Thoracic aorta (tissue), 2 donors: ENCODE measurements at places on chromosomes 11 and 22. TPM values are rescaled to one million over a fixed set of nuclear protein-coding genes. Genes with fewer than 3 reads are reported as not detected.

The CEP126 gene
- total RNA-seq: 13.0 TPM

GRCh38 chr11:2443881-2444820 lies at the start of gene TRPM5:
TSS of gene TRPM5 (minus strand) at chr11:2444514. CDS start at chr11:2423036, 21,478 bp downstream.
- H3K4me3 ChIP-seq: peak within 1 kb of the TSS; percentile 64
- no peaks in the 10 kb centered on the region for H3K27me3 ChIP-seq
- H3K27ac ChIP-seq: no peak within 1 kb of the TSS

GRCh38 chr11:13525257-13525656 lies 29.5 kb upstream of the PTH start:
- no peaks in the 10 kb centered on the region for H3K36me3 ChIP-seq
- H3K4me3 ChIP-seq: no peak overlapping the region
- H3K4me1 ChIP-seq: no peaks in the 10 kb centered on the region

The NAALADL1 gene
- total RNA-seq: 25.8 TPM

DNA sequence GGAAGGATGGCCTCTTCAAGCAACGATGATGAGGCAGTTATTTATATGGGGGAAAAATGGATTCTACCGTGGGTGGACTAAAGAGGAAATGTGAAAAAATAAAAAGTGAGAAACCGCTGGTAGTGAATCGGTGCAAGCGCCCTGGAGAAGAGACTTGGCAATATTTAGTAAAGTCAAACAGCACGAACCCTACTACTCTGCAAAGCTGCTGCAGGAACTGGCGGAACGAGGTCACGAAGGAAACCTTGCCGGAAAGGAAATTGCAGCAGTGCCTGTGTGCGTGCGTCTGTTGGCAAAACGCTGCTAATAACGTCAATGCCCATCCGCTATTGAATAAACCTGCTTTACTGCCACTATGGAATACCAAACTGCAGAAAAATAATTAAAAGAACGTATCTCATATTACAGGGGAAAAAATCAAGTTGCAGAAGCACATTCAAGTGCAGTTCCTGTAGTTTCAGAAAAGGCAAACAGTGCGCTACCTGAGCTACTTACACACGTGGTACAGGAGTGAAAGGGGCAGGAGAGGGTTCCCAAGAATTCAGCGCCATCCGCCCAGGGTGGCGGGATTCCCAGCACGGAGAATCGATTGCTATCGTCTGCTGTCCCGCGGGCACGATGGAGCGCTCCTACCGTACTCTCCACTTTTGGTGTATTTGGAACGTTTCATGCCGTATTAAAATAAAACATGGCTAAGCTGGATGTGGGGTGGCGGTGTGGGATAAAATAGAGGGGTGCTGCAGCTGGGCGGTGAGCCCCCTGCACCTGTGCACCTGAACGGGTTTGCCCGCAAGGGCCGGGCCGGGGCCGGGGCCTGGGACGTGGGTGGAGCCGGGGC lies 585 bp upstream of the NADSYN1 start:
- DNase-seq: no peak
- peak overlapping the region; percentile 59 for H3K27ac ChIP-seq
- no peaks in the 10 kb centered on the region for H3K27me3 ChIP-seq
- H3K36me3 ChIP-seq: peaks cover 24% of the 10 kb centered on the region

GRCh38 chr11:47514825-47515647 lies 37.9 kb downstream of the CELF1 start:
- H3K27me3 ChIP-seq: no peaks in the 10 kb centered on the region
- H3K4me1 ChIP-seq: peaks cover 77% of the 10 kb centered on the region
- H3K4me3 ChIP-seq: no peak overlapping the region

DNA sequence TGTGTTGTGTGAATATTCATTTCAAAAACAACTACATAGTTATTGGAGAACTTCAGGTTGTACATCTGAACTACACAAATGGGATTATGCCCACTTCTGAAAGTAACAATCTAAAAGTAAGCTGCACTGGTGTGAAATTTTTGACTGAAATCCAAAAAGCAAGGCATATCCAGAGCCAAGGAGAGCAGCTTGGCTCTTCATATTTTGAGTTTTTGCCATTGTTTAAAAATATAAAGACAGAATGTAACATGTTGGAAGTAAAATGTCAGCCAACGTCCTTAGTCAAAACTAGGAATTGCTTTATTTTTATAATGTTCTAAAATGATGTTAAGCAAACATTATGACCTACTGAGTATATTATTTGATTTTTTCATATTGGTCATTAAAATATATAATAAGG lies 45.8 kb upstream of the NOX4 start:
- H3K4me1 ChIP-seq: peaks cover 18% of the 10 kb centered on the region
- H3K27ac ChIP-seq: peak overlapping the region; percentile 42
- H3K36me3 ChIP-seq: no peaks in the 10 kb centered on the region
- no peak for DNase-seq
- no peaks in the 10 kb centered on the region for H3K27me3 ChIP-seq

- H3K4me1 ChIP-seq: peaks cover 14% of the 10 kb centered on the region
- peak overlapping the region; percentile 89 for H3K27ac ChIP-seq
- DNase-seq: peak; percentile 28
- H3K27me3 ChIP-seq: no peaks in the 10 kb centered on the region
These were observed 57.4 kb downstream of the CLMP start for GRCh38 chr11:123137431-123138224.

The SYCE3 gene
- total RNA-seq: not detected

- H3K27me3 ChIP-seq: no peaks in the 10 kb centered on the region
- peaks cover 8% of the 10 kb centered on the region for H3K4me1 ChIP-seq
- no peak overlapping the region for H3K27ac ChIP-seq
- H3K4me3 ChIP-seq: no peak overlapping the region
- no peak for DNase-seq
These were observed 198.5 kb upstream of the CTSC start for GRCh38 chr11:88535916-88536547.

- no peaks in the 10 kb centered on the region for H3K27me3 ChIP-seq
- H3K4me1 ChIP-seq: no peaks in the 10 kb centered on the region
- H3K4me3 ChIP-seq: peak overlapping the region; percentile 65
- H3K36me3 ChIP-seq: no peaks in the 10 kb centered on the region
- DNase-seq: no peak
These were observed 26.2 kb downstream of the OR2AG2 start for GRCh38 chr11:6745465-6746015.

- no peaks in the 10 kb centered on the region for H3K36me3 ChIP-seq
- H3K27ac ChIP-seq: no peak overlapping the region
- H3K4me3 ChIP-seq: no peak overlapping the region
- H3K4me1 ChIP-seq: no peaks in the 10 kb centered on the region
- no peaks in the 10 kb centered on the region for H3K27me3 ChIP-seq
These were observed 1375.9 kb upstream of the RAG2 start for GRCh38 chr11:37973941-37974340.

DNA sequence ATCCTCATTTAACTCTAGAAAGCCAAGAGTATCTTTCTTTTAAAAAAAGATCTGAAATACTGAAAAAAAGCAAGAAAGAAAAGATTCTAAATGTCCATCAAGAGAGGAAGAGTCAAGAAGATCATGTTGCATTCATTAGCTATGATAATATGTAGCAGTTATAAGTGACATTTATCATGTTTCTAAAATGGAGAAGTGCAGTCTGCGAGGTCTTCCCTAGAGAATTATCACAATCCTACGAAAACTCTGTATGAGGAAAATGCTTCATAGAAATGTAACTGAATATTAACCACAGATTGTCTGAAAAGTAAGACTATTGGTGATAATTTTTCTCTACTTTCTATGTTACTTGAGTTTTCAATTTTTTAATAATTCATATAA lies 77.4 kb upstream of the USP47 start:
- H3K4me1 ChIP-seq: no peaks in the 10 kb centered on the region
- H3K4me3 ChIP-seq: no peak overlapping the region
- no peaks in the 10 kb centered on the region for H3K27me3 ChIP-seq

DNA sequence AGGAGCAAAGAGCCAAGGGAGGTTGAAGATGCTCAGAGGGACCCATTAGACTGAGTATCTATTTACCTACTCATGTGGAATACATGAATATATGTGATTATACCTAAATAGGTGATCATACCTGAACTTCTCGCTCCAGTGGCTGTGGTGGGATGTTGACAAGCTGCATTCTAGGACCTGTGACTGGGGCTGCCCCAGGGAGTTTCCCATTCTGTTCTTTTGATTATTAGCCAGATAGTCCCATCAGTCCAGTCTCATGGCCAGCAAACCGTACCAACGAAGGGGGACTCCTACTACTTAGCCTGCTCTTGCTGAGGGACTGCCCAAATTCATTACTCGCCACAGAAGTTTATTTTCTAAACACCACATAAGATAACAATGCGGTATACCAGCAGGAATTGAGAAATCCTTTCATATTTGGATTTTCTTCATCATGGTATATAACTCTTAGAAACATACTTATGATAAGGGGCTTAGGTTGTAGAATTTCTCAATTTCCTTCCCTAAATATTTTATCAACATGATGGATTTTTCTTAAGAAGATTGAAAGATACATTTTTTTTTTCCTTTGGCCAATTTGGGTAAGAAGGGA lies 273.9 kb downstream of the NTM start:
- no peaks in the 10 kb centered on the region for H3K4me1 ChIP-seq
- no peak overlapping the region for H3K27ac ChIP-seq
- H3K36me3 ChIP-seq: no peaks in the 10 kb centered on the region
- no peak overlapping the region for H3K4me3 ChIP-seq

The SELENOO gene
- total RNA-seq: 41.0 TPM

The LGR4 gene
- total RNA-seq: 48.6 TPM

DNA sequence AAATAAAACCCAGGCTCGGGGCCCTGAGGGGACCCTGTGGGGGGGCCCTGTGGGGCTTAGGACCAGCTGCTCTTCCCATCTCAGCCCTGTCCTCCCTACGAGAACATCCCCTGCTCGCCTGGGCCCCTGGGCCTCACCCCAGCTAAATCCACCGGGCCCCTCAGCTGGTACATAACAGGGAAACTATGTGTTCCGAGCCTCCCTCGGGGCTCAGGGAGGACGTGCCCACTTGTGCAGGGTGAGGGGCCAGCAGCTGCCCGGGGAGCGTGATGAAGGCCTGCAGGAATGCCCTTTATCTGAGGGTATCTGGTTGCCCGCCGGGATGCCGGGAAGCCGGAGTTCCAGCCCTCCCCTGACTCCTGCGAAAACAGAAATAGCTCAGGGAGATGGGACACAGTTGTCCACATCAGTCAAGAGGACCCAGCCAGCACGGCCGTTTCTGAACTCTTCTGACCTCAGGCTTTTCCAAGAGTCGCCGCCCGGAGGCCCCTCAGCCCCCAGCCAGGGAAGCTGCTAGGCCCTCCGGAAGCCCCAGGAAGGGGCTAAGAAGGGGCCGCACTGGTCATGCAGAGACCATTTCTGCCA lies 20.6 kb downstream of the MRPL23 start:
- no peak overlapping the region for H3K27ac ChIP-seq
- no peaks in the 10 kb centered on the region for H3K36me3 ChIP-seq
- H3K4me3 ChIP-seq: no peak overlapping the region
- no peak for DNase-seq

DNA sequence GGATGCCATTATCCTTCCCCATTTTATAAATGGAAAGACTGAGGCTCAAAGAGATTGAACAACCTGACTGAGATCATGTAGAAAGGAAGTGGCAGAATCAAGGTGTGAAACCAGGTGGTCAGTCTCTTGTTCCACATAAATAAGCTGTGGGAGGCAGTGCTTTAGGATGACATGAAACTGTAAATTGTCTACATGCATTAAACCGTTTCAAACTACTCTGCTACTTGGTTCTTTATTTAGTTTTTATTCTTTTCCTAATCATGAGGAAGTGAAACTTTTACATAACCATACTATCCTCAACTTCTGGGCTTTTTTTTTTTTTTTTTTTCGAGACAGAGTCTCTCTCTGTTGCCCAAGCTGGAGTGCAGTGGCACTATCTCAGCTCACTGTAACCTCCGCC lies 34.9 kb downstream of the CADM1 start:
- no peak for DNase-seq
- H3K4me1 ChIP-seq: no peaks in the 10 kb centered on the region

- DNase-seq: no peak
- H3K27ac ChIP-seq: no peak overlapping the region
- H3K4me3 ChIP-seq: no peak overlapping the region
- no peaks in the 10 kb centered on the region for H3K36me3 ChIP-seq
- H3K27me3 ChIP-seq: no peaks in the 10 kb centered on the region
These were observed 66.4 kb upstream of the TTC12 start for GRCh38 chr11:113247966-113248365.

DNA sequence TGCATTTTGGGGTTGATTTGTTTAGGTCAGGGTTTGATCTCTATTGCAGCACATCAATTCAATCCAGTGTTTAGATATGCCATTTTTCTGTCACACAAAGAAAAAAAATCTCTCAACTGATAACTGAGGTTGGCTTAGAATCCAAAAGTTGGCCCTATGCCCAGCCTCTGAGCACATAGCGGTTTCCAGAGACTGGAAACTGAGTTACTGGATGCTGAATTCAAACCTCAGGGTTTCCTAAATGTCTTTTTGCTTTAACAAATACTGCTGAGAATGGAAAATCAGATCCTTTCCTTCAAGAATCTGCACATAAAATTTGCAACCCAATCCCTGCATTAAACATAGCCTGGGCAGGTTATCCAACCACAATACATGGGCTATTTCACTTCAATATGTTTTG lies 4.0 kb downstream of the P4HA3 start:
- no peaks in the 10 kb centered on the region for H3K27me3 ChIP-seq
- H3K4me1 ChIP-seq: no peaks in the 10 kb centered on the region
- H3K27ac ChIP-seq: no peak overlapping the region
- no peak overlapping the region for H3K4me3 ChIP-seq
- no peak for DNase-seq

The FGF4 gene
- total RNA-seq: not detected

DNA sequence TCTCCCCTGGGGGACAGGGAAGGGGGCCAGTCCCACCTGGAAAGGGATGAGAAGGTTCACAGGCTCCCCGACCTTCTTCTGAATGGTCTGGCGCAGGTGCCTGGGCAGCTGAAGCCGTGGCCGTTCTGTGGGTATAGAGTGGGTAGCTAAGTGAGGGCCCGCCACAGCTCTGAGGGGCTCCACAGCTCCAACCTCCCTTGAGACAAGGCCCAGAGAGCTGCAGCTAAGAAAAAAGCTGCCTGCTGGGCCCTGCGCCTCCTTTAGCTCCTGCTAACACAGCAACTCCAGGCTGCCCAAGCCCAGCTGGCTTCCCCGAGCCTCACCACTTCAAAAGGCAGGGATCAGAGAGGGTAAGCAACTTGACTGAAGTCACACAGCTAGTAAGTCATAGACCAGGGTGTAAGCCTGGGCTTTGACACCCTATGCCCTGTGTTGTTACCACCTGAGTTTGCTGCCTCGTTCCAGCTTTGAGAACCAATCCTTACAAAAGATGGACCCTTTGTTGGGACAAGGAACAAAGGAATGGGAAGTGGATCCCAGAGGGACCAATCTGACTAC lies 18.5 kb downstream of the MYBPC3 start:
- peaks cover 8% of the 10 kb centered on the region for H3K4me1 ChIP-seq
- no peak overlapping the region for H3K27ac ChIP-seq
- no peaks in the 10 kb centered on the region for H3K36me3 ChIP-seq

The ABCC8 gene
- 13.9 TPM for total RNA-seq

GRCh38 chr22:29773233-29773632 lies 6.1 kb downstream of the UQCR10 start:
- H3K36me3 ChIP-seq: peaks cover 19% of the 10 kb centered on the region
- DNase-seq: no peak
- no peaks in the 10 kb centered on the region for H3K27me3 ChIP-seq
- no peak overlapping the region for H3K27ac ChIP-seq
- no peak overlapping the region for H3K4me3 ChIP-seq
- H3K4me1 ChIP-seq: peaks cover 7% of the 10 kb centered on the region

The TTLL12 gene
- 23.2 TPM for total RNA-seq
